ENCODE measurements at places on chromosomes 6 and 20. TPM values are rescaled to one million over a fixed set of nuclear protein-coding genes. Genes with fewer than 3 reads are reported as not detected.
A peak's percentile ranks its signal among the peaks of the same experiment; 100 is the strongest.

RIOK1 gene
- 24.9 TPM for total RNA-seq

KAT14 gene
- 14.2 TPM for total RNA-seq

PTK6 gene
- 0.17 TPM for total RNA-seq

DNA sequence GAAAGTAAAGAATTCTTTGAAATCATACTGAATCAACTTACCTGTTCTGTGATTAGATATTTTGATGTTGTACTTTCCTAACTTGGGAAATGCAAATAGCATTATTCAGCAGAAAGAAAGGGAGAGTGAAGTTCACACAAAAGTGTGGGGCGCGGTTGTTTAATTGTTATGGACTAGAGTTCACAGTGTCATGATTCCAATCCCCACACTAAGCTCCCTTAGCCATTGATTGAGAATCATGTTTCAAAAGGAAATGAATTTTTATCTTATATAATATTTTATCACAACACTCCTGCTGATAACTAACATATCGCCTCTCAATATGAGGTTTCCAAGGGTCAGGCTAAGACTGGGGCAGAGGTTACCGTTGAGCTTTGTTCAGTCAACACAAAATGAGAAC is 3.0 kb upstream of the GSTA5 start:
- no peaks in the 10 kb centered on the region for H3K4me1 ChIP-seq
- H3K27me3 ChIP-seq: no peaks in the 10 kb centered on the region
- H3K4me3 ChIP-seq: no peak overlapping the region
- H3K36me3 ChIP-seq: peaks cover 6% of the 10 kb centered on the region
- DNase-seq: no peak

DNA sequence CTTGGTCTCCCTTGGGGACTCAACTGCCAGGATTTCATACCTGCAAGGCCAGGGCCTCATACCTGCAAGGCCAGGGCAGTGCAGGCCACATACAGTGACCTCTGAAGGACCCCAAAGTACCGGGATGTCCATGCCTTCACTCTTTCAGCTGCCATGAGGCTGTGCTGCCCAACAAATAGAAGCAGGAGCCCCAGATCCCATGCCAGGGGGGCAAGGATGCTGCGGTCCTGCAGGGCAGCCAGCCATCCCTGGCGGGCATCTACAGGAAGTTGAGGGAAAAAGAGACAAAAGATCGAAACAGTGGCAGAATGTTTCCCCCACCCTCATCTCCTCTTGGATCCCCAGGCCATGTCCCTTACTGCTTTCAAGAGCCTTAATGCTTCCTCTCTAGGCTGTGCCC is 799 bp downstream of the NRM start:
- peak overlapping the region; percentile 100 for H3K4me3 ChIP-seq
- peak overlapping the region; percentile 100 for H3K27ac ChIP-seq
- H3K4me1 ChIP-seq: peaks cover 40% of the 10 kb centered on the region
- H3K27me3 ChIP-seq: peaks cover 28% of the 10 kb centered on the region
- no peak for DNase-seq

GRCh38 chr6:31617010-31617409 is 2.0 kb downstream of the AIF1 start:
- H3K27me3 ChIP-seq: peaks cover 6% of the 10 kb centered on the region
- no peaks in the 10 kb centered on the region for H3K36me3 ChIP-seq
- H3K4me1 ChIP-seq: peaks cover 5% of the 10 kb centered on the region
- no peak for DNase-seq

DNA sequence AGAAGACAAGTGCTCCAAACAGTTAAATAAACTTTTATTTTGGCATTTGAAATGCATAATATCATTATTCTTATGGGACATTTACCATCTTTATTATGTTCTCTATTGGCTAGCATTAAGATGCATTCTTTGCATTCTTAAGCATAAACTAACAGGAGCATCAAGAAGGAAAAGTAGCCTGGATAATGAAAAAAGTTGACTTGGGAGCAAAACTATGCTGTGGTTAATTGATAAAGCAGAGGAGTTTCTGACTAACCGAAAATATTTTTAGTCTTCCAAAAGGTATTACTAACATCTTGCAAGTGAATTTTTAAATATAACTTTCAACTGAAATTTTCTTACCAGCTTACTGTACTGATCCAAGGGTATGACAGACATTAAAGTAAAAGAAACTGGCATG is 140.3 kb downstream of the FLRT3 start:
- no peak overlapping the region for H3K4me3 ChIP-seq
- DNase-seq: no peak
- H3K27ac ChIP-seq: no peak overlapping the region
- H3K27me3 ChIP-seq: no peaks in the 10 kb centered on the region
- H3K36me3 ChIP-seq: peaks cover 6% of the 10 kb centered on the region

ZNF165 gene
- total RNA-seq: 0.47 TPM

DNA sequence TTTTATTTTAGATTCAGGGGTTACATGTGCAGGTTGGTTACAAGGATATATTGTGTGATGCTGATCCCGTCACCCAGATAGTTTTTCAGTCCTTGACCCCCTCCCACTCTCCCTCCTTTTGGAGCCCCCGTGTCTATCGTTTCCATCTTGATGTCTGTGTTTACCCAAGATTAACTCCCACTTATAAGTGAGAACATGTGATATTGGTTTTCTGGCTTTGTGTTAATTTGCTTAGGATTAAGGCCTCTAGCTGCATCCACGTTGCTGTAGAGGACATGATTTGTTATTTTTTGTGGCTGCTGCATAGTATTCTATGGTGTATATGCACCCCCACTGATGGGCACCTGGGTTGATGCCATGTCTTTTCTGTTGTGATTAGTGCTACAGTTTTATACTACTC is 178.6 kb downstream of the PLCB1 start:
- H3K36me3 ChIP-seq: no peaks in the 10 kb centered on the region
- H3K4me3 ChIP-seq: no peak overlapping the region
- no peak overlapping the region for H3K27ac ChIP-seq
- H3K27me3 ChIP-seq: no peaks in the 10 kb centered on the region
- peaks cover 10% of the 10 kb centered on the region for H3K4me1 ChIP-seq

DNA sequence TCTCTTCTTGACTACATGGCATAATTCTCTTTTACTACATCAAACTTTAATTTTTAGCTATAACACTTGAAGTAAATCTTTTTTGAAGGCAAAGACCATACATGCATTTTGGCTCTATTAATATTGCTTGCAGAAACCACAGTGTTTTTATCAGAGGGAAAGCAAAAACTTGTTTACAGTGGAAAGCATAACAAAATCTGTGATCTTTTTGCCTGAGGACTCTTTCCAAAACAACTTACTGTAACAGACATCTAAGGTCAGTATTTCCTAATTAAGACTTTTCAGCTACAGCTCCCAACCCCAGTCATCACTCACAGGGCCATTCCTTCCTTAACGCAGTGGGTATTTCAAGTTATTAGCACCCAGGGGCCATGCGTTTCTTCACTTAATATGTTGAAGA is 274.7 kb downstream of the CDKAL1 start:
- H3K27ac ChIP-seq: no peak overlapping the region
- H3K4me1 ChIP-seq: peaks cover 31% of the 10 kb centered on the region
- H3K4me3 ChIP-seq: no peak overlapping the region

DNA sequence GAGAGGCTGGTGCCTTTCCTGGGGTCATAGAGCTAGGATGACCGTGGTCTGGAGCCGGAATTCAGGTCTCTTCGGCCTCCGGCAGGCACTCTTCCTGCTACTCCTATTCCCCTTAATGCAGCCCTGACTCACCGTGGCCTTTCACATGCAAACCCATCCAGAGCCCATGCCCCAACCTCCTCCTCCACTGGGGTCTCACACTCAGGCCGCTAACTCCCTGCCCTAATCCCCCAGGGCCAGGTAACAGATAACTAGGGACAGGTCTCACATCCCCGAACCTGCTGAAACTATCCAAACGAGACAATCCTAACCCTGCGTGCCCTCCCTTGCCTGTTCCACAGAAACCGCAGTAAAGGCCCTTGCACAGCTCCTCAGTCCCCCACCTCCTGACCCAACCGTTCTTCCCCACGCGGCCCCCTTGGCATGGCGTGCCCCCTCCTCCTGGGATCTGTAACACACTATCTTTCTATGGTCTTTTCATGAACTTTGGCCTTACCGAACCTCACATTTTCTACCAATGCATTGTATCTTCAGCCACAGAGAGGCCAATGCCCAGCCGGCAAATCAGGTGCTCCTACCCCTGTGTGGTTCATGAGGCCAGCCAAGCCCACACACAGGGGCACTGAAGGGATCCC is 245.4 kb upstream of the EXOC2 start:
- no peak for DNase-seq
- no peak overlapping the region for H3K27ac ChIP-seq
- no peaks in the 10 kb centered on the region for H3K4me1 ChIP-seq
- peaks cover 9% of the 10 kb centered on the region for H3K27me3 ChIP-seq
- peaks cover 9% of the 10 kb centered on the region for H3K36me3 ChIP-seq

DNA sequence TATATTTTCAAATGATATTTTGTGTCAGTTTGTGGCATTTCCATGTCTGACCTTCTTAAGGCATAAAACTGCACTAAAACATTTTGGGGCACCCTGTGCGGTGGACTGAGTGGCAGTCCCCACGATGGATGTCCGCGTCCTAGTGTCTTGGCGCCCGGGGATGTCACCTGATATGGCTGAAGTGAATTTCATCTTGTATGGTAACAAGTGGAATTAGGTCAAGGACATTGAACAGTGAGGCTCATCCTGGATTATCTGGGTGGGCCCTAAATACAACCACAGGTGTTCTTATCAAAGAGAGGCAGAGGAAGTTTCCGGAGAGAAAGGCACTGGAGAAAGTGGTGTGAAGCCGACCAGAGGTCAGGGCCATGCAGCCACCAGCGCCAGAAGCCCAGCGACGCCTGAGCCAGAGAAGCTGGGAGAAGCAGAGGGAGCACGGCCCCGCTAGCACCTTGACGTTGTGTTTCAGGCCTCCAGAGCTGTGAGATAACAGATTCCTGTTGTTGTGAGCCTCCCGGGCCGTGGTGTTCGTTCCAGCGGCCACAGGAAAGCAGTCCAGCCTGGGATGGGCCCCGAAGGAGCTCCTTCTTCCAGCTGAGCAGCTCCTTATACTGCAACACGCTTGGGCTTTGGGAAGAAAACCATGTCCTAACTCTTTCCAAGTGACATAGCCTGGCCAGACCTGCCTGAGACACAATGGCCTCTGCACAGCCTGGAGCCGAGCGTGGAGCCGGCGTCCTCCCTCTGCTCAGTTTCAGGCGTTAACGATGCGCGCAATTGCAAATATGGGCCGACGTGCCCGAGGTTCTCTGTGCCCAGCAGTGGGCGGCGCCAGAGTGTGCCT is 22.5 kb downstream of the THBS2 start:
- no peak overlapping the region for H3K27ac ChIP-seq
- peaks cover 16% of the 10 kb centered on the region for H3K36me3 ChIP-seq
- H3K4me3 ChIP-seq: no peak overlapping the region
- no peak for DNase-seq

GRCh38 chr20:31922181-31922580 is 29.7 kb downstream of the PDRG1 start:
- H3K36me3 ChIP-seq: no peaks in the 10 kb centered on the region
- DNase-seq: no peak
- H3K4me3 ChIP-seq: no peak overlapping the region

EPHA7 gene
- total RNA-seq: 3.6 TPM
